ENCODE measurements at places on chromosomes 5 and 9. TPM values are rescaled to one million over a fixed set of nuclear protein-coding genes. Genes with fewer than 3 reads are reported as not detected.

Gene ATP10B
- total RNA-seq = not detected

Gene TAF11L5
- total RNA-seq = not detected

Gene SHB
- 0.74 TPM for total RNA-seq

Gene P4HA2
- total RNA-seq = 25.1 TPM

Gene GABRP
- total RNA-seq = not detected

Gene THBS4
- total RNA-seq = 0.73 TPM

Gene BARHL1
- not detected for total RNA-seq

Gene PCDHGA8
- 0.07 TPM for total RNA-seq

Gene PCDHGA4
- total RNA-seq = 0.74 TPM

Gene NUTM2F
- not detected for total RNA-seq

Gene TMOD1
- 1.6 TPM for total RNA-seq

Gene PGM5
- total RNA-seq = not detected

Gene CDX1
- total RNA-seq = not detected

Gene KIF4B
- total RNA-seq = 0.07 TPM

Gene KCTD16
- total RNA-seq = not detected

Gene COL15A1
- total RNA-seq = 0.51 TPM

Gene AIF1L
- total RNA-seq = 0.10 TPM
